Glutamatergic neuron (in vitro differentiated cells): ENCODE measurements at places on chromosomes 1 and 21. TPM values are rescaled to one million over a fixed set of nuclear protein-coding genes. Genes with fewer than 3 reads are reported as not detected.

The CDC20 gene
- total RNA-seq: 22.5 TPM

DNA sequence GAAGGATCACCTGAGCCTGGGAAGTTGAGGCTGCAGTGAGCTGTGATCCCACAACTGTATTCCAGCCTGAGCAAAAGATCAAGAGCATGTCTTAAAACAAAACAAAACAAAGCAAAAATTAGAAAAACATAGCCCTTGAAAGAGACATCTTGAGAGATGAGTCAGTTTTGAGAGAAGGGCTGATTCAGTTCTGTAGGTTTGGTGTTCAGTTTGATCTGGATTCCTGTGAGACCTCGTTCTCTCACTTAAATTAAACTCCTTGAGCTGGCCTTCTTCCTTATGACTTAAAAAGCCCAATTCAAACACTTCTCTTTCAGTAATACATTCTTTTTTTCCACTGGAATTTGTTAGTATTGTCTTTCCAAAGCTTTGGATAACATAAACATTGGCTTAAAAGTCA is 164.2 kb downstream of the NRIP1 start:
- no peak for DNase-seq

DNA sequence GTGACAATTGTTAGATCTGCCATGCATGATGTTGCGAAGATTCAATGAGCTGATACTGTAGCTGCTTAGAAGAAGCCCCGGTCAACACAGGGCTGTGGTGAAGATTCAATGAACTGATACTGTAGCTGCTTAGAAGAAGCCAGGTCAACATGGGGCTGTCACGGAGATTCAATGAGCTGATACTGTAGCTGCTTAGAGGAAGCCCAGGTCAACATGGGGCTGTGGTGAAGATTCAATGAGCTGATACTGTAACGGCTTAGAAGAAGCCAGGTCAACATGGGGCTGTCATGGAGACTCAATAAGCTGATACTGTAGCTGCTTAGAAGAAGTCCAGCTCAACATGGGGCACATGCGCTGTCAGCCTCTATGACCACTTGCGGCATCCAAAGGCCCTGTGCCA is 18.8 kb upstream of the BACE2 start:
- DNase-seq: no peak

DNA sequence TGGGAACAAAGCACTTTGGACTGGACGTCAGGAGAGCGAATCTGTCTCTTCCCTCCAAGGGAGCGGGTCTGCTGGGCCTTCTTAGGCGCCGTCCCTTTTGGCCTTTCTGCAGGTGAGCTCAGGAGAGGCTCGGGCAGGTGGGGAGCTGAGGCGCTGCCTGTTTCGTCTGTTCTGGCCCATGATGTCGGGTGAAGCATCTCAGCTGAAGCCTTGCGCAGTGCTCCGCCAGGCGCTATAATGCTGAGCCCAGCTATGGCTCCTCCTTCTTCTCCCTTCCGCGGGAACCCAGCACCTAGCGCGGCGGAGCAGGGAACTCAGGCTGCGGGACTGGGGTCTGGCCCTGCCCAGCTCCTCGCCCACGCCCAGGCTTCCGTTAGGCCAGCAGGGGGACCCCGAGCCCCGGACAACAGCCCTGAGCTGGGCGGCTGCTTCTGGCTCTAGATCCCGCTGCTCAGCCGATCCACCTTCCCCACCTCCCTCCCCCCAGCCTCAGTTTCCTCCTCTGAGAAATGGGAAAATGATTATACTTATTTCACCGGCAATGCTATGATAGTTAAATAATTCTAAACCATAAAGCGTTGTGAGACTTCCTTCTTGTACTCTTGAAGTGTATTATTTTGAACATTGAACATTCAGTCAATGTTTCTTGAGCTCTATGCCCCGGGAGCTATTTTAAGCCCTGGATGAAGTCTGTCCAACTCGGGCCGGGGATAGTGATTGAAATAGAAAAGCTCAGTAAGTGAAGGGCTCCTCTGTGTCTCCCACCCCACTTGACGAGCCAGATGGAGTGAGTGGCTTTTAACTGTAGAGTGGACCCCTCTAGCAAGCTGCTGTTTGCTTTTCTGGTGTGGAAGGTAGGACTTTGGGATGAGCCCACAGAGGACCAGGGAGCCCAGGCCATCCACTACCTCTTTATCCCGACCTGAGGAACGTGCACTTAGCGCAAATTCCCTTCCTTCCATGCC is 9.6 kb upstream of the ADORA1 start:
- peak; percentile 93 for DNase-seq

DNA sequence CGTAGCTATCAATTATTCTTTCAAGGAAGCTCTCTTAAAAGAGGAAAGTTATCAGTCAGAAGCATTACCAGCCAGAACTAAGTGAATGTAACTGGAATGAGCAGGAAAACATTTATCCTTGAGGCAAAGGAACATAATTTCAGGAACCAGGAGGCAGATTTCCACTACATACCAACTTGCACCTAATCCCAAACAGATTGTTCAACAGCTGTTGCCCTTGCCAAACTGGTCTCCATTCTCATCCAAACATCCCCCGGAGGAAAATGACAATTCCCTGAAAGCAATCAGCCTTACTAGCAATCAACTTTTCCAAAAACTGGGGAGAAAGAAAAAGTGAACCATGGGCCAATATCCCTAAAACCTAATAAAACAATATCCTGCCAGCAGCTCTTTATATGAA is 35.0 kb downstream of the ENAH start:
- no peak for DNase-seq
